ENCODE measurements at places on chromosomes 4 and X. TPM values are rescaled to one million over a fixed set of nuclear protein-coding genes. Genes with fewer than 3 reads are reported as not detected.

DNA sequence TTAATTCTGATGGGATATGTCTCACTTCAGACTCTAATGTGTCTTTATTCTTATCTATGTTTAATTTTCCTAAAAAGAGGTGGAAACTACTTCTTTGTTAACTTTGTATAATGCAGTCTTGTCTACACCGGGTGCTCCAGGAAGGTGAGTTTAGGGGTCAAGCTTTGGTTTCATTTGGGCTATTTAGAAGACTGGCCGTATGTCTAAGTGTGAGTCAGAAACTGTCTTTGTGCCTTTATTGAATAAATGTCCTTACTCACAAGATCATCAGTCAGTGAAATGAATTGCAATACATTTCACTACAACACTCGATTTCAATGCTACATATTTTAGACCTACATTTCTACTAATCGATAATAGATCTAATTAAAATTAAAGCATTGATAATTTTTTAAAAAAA, 56.2 kb downstream of the PROM1 start:
- H3K4me1 ChIP-seq: no peaks in the 10 kb centered on the region
- no peak for DNase-seq
- no peaks in the 10 kb centered on the region for H3K36me3 ChIP-seq

The TIMM8A gene
- 5.0 TPM for polyA plus RNA-seq

GRCh38 chr4:152352215-152352614, 183.7 kb downstream of the FBXW7 start:
- peaks cover 20% of the 10 kb centered on the region for H3K4me1 ChIP-seq
- no peaks in the 10 kb centered on the region for H3K36me3 ChIP-seq
- H3K27ac ChIP-seq: peak overlapping the region; percentile 49
- DNase-seq: no peak
- peak overlapping the region; percentile 67 for H3K4me3 ChIP-seq
- no peaks in the 10 kb centered on the region for H3K27me3 ChIP-seq

DNA sequence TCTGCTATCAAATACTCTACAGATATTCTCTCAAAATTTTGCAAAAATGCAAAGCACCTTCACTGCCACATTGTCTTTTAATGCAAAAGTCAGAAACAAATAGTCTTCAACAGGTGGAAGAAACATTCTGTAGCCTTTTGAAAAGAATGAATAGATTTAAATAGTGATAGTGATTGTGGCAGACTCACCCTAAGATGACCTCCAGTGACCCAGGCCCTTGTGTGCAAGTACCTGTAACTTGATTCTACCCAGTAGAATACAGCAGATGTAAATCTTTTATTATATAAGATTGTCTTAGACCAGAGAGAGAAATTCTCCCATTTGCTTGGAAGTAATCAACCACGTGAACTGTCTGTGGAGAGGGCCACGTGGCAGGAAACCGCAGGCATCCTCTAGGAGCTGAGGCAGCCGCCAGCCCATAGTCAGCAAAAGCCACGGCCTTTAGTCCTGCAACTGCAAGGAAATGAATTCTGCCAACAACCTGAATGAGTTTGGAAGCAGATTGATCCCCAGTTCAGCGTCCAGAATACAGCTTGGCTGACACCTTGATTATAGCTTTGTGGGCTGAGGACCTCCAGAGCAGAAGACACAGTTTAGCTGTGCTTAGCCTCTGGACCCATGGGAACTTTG, 272.5 kb downstream of the ARHGAP10 start:
- H3K4me3 ChIP-seq: no peak overlapping the region
- H3K4me1 ChIP-seq: peaks cover 15% of the 10 kb centered on the region
- no peak overlapping the region for H3K27ac ChIP-seq
- H3K27me3 ChIP-seq: no peaks in the 10 kb centered on the region
- H3K36me3 ChIP-seq: no peaks in the 10 kb centered on the region

DNA sequence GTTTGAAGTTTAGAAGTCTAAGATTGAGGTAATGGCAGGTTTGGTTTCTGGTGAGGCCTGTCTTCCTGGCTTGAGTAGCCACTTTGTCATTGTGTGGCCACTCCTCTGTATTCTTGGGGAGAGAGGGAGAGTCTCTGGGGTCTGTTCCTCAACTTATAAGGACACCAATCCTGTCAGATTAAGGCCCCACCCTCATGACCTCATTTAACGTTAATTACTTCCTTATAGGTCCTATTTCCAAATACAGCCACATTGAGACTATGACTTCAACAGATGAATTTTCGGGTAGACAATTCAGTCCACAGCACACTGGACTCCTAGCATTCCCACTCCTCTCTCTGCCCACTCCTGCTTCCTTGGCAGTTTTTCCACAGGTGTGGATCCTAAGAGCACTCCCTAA, 350.8 kb upstream of the CASK start:
- no peak for DNase-seq
- H3K4me1 ChIP-seq: no peaks in the 10 kb centered on the region
- no peak overlapping the region for H3K4me3 ChIP-seq
- H3K27ac ChIP-seq: no peak overlapping the region

- no peaks in the 10 kb centered on the region for H3K36me3 ChIP-seq
- H3K27me3 ChIP-seq: no peaks in the 10 kb centered on the region
- no peaks in the 10 kb centered on the region for H3K4me1 ChIP-seq
- DNase-seq: no peak
- no peak overlapping the region for H3K27ac ChIP-seq
Measured at GRCh38 chr4:95217197-95217596, 331.6 kb downstream of the UNC5C start.

The PPP1R2C gene
- not detected for polyA plus RNA-seq

The PALLD gene
- polyA plus RNA-seq: 43.0 TPM

The MAGEB1 gene
- not detected for polyA plus RNA-seq

DNA sequence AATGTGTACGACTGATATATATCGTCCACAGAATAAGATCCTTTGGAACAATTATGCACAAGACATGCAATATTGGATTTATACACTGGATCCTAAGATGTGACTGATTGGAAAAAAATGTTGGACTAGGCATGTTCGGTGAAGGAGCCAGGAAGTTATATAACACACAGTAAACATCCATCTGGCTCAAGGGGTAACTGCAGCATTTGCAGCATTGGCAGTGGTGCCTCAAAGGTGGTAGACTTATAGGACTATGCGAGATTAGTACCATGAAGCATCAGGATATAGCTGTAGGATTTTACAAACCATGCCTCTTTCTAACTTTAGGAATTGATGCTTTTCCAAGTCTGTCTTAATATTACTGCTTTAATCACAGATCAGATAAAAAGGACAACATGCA, 34.3 kb downstream of the MSX1 start:
- H3K27ac ChIP-seq: no peak overlapping the region
- no peaks in the 10 kb centered on the region for H3K36me3 ChIP-seq
- H3K4me3 ChIP-seq: no peak overlapping the region
- H3K27me3 ChIP-seq: peaks cover 3% of the 10 kb centered on the region

GRCh38 chr4:165450871-165451270, 72.1 kb downstream of the CPE start:
- H3K36me3 ChIP-seq: no peaks in the 10 kb centered on the region
- no peak overlapping the region for H3K27ac ChIP-seq
- DNase-seq: no peak

The RPS6KA6 gene
- polyA plus RNA-seq: 1.3 TPM

The NPY2R gene
- 0.03 TPM for polyA plus RNA-seq

GRCh38 chr4:32455231-32455630, 1735.1 kb downstream of the PCDH7 start:
- no peaks in the 10 kb centered on the region for H3K36me3 ChIP-seq
- H3K4me1 ChIP-seq: no peaks in the 10 kb centered on the region
- no peak overlapping the region for H3K4me3 ChIP-seq
- H3K27ac ChIP-seq: no peak overlapping the region
- H3K27me3 ChIP-seq: no peaks in the 10 kb centered on the region

The CHRNA9 gene
- polyA plus RNA-seq: not detected

- no peaks in the 10 kb centered on the region for H3K27me3 ChIP-seq
- no peaks in the 10 kb centered on the region for H3K4me1 ChIP-seq
- no peaks in the 10 kb centered on the region for H3K36me3 ChIP-seq
- no peak for DNase-seq
Measured at GRCh38 chr4:126895988-126896570, 736.7 kb upstream of the INTU start.

- no peak overlapping the region for H3K4me3 ChIP-seq
- no peak overlapping the region for H3K27ac ChIP-seq
- DNase-seq: no peak
- H3K4me1 ChIP-seq: no peaks in the 10 kb centered on the region
Measured at GRCh38 chr4:109233570-109233969, 68.9 kb downstream of the COL25A1 start.

The GLRA3 gene
- 0.13 TPM for polyA plus RNA-seq

Measured in adrenal gland (tissue), 19 donors.